ENCODE measurements at places on chromosomes 1 and 21.

- no peak for DNase-seq
These were observed 146.2 kb upstream of the KRTAP19-8 start for GRCh38 chr21:31184459-31184858.

GRCh38 chr1:21126324-21126723 is 50.4 kb downstream of the EIF4G3 start:
- no peak for DNase-seq

DNA sequence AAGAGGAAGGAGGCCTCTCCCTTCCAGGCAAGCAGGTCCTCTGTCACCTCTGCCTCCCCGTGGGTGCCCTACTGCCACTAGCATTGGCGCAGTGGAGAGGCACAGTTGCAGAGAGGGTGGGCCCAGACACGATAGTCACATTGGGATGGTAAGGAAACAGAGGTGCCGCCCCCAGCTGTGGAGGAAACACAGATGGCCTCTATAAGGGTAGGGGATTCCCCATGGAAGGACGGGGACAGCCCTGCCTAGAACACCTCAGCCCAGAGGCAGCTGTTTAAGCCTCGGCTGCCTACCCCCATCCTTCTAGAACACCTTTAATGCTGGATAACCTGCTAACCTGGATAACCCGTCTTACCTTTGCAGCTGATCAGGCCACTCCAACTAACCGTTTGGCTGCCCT is 65.7 kb upstream of the CNTN2 start:
- no peak for DNase-seq

GRCh38 chr1:10686404-10687040 is 109.9 kb downstream of the CASZ1 start:
- DNase-seq = no peak

- DNase-seq = no peak
These were observed 7.3 kb upstream of the ANKRD13C start for GRCh38 chr1:70361727-70362398.

- DNase-seq = no peak
These were observed 10.7 kb downstream of the RNU5D-1 start for GRCh38 chr1:44720281-44720680.
